Cortex of kidney (tissue), 1 donor: ENCODE measurements at places on chromosomes 3 and 15.

- no peak for DNase-seq
Observed at GRCh38 chr15:101436526-101436925, 53.0 kb downstream of the PCSK6 start.

DNA sequence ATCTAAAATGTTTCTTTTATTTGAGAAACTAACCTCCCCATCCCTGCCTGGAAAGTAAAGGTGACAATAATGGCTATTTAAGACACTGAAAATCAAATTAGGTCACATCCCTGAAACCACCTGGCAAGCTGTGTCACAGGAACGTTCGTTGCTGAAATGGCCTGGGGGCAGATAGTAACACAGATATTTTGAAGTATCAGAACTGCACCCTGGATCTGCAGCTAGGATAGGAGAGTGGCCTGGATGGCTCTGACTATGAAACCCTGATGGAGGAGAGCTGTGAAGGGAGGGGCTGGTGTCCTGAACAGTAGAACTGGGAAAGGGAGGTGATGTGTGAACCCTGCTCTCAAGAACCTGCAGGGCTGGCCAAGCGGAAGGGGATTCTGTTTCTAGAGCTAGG is 648.3 kb upstream of the CFAP20DC start:
- no peak for DNase-seq

GRCh38 chr3:16374047-16374934 is 109.3 kb downstream of the OXNAD1 start:
- DNase-seq = no peak

DNA sequence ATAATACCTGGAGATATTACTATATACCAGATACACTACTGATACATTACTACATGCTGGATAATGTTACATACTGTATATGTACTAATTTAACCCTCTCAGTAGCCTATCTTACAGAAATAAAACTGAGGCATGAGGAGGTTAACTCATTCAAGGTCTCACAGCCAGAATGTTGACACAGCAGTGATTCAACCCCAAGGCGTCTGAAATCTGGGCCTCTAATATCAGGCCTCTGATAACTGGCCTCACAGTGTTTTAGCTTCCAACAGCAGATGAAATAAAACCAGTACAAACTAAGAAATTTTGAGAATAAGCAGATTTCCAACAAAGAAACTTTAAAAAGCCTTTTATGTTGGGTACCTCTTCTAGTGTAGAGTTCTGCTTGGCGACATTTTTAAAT is 23.4 kb downstream of the DZIP1L start:
- DNase-seq = no peak

DNA sequence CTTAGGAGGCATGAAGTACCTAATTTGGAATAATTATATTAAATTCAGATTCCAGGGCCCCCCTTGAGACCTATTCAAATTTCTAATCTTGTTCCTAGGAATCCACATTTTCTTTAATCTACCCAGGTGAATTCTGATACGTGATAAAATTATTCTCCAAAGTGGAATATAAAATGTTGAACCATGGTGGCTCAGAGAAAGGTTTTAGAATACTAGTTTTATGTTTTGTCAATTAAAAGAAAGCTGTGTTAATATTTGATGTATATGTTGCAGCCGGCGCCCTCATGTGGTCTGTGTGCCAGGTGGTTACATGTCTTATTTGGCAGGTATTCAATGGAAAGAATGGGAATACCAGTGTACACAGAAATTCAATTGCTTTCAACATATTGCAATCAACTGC is 321.8 kb downstream of the FEZF2 start:
- DNase-seq = no peak

- no peak for DNase-seq
Observed at GRCh38 chr3:172107403-172107802, 68.0 kb downstream of the FNDC3B start.

- no peak for DNase-seq
Observed at GRCh38 chr3:50237133-50237651, 1.2 kb downstream of the GNAI2 start.

DNA sequence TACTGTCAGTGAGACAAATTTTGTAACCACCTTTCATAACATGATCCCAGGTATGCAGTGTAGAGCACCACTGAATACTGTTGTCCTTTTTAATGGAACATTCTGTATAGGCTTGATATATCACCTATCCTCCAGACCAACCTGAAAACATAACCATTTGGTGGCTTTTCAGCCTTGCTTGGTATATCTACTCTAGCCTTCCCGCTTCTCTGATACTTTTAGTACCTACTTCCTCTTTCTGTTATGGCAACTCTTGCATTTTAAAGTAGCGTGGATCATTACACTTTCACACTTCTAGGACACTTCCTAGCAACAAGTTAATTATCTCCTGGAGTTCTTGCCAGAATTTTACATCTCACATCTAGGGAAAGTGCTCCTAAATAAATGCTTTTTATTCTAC is 226.6 kb upstream of the ROBO1 start:
- DNase-seq = no peak

DNA sequence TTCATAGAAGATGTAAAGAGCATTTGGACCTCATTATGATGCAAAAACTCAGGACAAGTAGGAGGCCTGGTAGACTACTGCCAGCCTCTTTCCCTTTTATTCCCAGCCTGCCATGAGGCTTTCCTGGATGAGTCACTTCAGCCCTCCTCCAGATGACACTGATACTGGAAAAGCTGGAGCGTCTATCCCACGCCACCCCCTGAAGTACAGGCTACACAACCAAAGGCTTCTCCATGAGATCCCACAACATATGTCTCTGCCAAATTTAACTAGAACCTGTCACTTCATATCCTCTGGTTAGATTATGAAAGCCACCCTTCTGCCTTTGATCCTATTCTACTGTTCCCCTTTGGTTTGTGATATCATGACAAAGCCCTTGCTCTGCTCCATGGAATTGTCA is 56.1 kb upstream of the CPNE4 start:
- DNase-seq = no peak

- DNase-seq = no peak
Observed at GRCh38 chr15:41922353-41922752, 28.5 kb upstream of the SPTBN5 start.

DNA sequence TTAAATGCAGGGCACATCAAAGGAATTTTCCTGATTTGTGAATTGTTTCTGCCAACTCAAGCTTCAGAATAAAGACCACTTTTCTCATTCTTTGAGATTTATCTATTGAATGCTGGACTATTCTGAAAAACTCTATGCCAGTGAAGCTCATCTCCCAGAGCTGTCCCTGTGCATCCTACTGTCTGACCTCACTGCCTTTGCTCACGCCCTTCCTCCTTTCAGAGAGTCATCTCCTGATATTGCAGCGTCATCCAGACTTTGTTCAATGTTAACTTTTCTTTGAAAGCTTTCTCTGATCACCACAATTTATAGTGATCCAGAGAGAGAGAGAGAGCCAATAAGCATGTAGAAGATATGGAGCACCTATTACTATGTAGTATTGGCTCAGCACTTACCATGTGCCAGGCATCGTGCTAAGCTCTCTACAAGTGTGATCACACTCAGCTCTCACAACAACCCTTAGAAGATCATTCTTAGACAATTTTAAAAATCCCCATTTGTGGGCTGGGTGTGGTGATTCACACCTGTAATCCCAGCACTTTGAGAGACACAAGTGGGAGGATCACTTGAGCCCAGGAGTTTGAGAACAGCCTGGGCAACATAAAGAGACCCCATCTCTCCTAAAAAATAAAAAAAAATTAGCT is 30.2 kb upstream of the TLE3 start:
- no peak for DNase-seq

DNA sequence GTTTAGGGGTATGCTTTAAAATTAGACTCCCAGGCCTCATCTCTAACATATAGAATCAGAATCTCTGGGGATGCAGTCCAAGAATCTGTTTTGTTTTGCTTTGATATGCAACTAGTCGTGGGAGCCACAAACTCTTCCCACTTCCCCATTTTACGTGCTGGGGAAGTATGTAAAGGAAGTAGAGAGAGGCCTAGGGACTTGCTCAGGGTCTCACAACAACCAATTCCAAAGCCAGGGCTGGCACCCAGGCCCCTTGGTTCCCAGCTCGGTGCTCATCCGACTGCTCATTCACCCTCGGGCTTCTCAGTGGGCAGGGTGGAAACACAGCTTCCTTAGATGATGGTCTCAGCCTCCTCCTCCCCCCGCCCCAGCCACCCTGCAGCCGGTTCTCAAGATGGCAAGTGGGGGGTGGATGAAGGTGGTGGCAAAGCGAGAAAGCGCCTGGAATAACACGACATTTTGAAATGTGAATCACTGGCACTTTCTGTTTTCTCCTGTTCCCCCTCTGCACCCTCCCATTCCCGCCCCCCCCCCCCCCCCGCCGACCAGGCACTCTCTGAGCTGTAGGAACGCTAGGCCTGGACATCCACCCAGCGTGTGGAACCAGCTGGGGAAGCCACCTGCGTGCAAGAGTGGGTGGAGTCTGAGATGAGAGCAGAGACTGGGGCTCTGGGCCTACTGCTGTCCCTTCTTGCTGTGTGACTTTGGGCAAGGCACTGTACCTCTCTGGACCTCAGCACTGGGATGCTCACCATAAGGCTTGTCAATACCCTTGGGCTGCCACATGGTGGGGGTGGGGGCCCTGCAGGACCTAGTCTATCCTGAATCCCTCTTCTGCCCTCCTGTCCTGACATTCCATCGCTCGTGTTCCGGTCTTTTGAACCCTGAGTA is 214.5 kb downstream of the RPLP1 start:
- DNase-seq = no peak

- DNase-seq = no peak
Observed at GRCh38 chr3:194009892-194010533, 125.9 kb upstream of the HES1 start.

- DNase-seq = no peak
Observed at GRCh38 chr3:121660356-121661171, at the start of gene HCLS1. Gene HCLS1, minus strand, starts transcription at chr3:121660903. Its CDS starts 2,556 bp downstream, at chr3:121658347.

DNA sequence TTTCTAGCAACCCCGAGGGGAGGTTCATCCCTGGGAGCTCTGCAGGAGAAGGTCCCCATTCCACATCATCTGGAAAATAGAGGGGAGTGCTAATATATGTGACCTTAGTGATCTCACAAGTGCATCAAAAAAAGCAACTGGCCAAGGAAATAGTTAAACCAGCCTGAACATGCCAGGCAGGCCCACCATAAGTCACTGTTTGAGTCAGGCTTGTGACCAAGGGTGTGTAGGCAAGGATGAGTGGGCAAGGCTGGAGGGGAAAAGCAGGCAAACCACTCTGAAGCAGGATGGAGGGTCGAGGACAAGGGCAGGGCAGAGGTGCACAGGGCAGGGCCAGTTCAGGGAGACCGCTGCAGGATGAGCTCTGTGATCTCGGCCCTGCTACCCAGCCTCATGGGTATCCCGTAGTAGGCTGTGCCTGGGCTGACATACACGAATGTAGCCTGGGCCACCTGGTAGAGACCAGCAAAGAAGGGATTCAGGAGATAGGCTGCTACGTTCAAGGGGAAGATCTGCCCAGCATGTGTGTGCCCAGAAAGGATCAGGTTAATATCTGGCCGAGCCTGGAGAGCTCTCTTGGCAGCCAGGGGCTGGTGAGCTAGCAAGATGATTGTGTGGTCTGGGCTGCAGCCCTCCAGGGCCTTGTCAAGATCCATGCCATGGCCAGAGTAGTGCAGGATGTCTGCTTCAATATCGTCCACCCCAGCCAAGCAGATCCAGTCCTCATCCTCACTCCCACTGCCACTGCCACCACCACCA is 4.3 kb downstream of the GLB1 start:
- no peak for DNase-seq

GRCh38 chr3:69016901-69017300 is 3.4 kb upstream of the EOGT start:
- no peak for DNase-seq

DNA sequence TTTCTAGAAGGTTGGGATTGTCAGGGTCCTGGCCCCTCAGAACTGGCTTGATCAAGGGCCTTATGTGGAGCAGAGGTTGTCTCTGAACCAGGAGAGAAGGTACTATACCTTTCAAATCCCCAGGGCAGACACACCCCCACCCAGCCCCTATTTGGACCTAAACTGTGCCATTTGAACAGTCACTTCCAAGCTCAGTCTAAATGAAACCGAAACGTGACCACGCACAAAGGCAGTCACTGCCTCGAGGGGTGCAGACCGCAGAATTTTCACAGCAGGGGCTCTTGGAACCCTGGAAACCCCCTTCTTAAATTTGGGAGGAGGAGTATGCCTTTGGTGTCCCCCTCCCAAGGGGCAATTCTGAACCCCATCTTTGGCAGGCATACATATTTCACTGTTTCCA is 53.7 kb downstream of the GRIP2 start:
- no peak for DNase-seq

GRCh38 chr3:37635251-37635650 is 226.4 kb upstream of the CTDSPL start:
- DNase-seq = no peak

DNA sequence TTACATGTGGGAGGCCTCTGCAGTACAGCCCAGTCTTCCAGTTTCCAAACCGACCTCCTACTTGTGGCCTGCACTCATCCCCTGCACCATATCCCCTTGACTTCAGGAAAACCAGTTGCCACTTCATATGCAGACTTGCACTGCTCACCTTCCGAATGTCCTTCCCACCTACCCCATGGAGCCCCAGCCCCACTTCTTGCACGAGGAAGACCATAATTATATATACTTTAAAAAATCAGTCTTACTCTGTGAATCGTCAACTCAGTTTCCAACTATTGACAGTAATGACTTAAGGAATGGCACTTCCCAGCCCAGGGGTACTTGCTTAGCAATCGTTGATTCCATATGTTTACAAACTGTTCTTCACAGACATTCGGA is 136.1 kb downstream of the OPA1 start:
- no peak for DNase-seq

DNA sequence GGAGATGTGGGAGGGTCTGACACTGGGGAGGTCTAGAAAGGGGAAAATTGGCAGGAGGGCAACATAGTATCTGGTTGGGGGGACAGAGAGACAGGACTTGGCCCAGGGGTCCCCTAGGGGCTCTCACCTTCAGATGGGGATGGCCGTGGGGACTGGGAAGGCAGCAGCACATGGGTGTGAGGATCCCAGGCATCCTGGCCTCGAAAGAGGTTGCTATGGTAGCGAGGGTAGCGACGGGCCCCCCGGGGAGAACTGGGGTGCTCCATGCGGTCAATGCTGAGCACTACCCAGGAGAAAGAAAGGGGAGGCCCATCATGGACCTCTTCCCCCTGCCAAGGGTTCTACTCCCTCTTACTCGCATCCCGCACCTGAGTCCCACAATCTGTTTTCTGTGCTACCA is 12.5 kb upstream of the SLC26A6 start:
- no peak for DNase-seq

- DNase-seq = no peak
Observed at GRCh38 chr15:31525988-31526665, 199.5 kb downstream of the KLF13 start.

- DNase-seq = no peak
Observed at GRCh38 chr15:61715082-61715481, 345.2 kb downstream of the VPS13C start.

GRCh38 chr3:156727519-156728205 is 53.3 kb downstream of the TIPARP start:
- no peak for DNase-seq
